SW 1271 (cell line): ENCODE measurements at places on chromosomes 6 and 20.

- DNase-seq = no peak
These were observed 35.5 kb upstream of the MAFB start for GRCh38 chr20:40724566-40724965.

DNA sequence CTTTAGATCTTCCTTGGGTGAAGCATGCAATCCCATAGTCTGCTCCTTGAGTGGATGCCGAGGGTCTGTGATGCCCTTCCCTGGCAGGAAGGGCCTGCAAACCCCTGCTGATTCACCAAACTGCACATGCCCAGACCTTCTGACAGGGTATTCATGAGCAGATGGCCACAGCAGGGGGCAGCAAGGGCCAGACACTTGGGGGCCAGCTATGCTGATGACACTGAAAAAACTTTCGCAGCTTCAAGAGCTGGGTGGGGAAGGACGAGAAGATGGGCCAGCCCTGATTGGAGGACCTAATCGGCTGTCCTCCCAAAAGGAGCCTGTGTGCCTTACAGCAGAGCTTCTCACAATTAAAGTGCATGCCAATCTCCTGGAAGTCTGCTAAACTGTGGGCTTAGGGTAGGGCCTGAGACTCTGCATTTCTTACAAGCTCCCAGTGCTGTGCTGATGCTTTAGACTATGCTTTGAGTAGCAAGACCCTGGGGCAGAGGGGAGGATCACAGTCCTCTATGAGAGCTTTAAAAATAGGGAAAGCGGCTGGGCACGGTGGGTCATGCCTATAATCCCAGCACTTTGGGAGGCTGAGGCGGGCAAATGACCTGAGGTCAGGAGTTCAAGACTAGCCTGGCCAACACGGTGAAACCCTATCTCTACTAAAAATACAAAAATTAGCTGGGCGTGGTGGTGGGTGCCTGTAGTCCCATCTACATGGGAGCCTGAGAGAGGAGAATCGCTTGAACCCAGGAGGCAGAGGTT is 15.2 kb upstream of the GDAP1L1 start:
- DNase-seq = no peak

- DNase-seq = no peak
These were observed 155.7 kb upstream of the CDYL start for GRCh38 chr6:4620284-4621151.

DNA sequence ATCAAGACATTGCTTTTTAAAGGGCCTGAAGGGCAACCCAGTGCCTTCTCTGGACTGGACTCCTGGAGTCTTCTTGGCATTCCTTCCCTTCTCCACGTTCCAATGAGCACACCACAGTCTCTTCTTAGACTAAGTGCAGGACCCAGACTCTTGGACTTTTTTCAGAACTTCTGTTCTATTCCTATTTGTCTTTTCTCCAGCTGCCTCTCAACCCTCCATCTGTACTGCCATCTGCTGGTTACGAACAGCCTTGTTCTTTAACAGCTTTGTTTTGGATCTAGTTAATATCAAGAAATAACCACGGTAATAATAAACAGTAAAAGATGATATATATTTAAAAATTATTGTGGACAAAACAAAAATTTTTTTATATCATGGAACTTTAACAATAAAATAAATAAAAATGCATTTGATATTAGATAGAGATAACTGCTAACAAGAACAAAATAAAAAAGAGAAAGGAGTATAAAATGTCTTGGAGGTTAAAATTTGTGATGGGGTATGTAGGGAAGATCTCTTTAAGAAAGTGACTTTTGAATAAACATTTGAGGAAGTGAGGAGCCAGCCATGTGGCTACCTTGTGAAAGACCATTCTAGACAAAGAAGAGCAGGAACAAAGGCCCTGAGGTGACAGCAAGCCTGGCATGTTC is 105.1 kb upstream of the HCRTR2 start:
- DNase-seq = no peak

DNA sequence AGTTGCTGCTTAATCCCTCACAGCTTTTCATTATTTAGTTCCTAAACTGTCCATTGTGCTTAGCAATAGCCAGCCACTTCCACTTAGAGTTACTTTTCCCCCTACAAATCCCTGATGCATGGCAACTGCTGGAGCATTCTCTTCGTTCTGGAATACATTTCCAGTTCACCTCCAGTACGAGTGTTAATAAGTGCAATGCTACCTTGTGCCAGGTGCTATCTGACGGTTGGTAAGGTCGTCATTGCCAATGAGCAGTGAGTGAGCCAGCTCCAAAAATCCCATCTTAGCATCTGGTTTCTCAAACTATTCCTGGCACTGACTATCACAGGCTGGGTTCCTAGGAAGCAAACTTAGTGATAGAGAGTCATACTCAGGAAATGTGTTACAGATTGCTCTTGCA is 114.1 kb upstream of the ADGRF1 start:
- no peak for DNase-seq

GRCh38 chr6:109139109-109139508 is 43.8 kb downstream of the CEP57L1 start:
- DNase-seq = peak; percentile 23

GRCh38 chr6:53874964-53875363 is 80.2 kb downstream of the LRRC1 start:
- no peak for DNase-seq

- no peak for DNase-seq
These were observed 4.5 kb downstream of the MRPL14 start for GRCh38 chr6:44122801-44123200.

DNA sequence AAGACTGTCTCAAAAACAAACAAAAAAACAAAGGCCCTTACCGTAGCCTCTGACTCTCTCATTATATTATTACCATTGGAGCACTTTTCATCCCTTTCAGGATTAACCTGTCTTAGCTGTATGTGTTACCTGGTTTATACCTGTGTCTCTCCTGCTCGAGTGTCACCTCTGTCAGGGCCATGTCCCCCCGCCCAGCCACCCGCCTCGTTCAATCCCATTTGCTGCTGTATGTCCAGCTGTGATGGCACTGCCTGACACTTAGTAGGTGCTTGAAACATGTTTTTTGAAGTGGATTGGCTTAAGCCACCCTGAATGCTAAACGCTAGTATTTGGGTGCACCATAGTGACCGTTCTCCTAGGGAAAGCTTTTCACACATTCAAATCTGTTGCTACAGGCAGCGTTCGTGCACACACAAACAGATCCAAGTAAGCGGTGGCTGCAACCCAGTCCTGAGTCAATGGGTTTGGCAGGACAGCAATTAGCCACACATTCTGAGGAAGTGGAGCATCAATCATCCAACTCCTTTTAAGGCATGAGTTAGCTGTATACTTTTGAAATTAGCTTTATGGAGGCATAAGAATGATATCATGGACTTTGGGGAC is 98.9 kb upstream of the ZNF217 start:
- DNase-seq = no peak

DNA sequence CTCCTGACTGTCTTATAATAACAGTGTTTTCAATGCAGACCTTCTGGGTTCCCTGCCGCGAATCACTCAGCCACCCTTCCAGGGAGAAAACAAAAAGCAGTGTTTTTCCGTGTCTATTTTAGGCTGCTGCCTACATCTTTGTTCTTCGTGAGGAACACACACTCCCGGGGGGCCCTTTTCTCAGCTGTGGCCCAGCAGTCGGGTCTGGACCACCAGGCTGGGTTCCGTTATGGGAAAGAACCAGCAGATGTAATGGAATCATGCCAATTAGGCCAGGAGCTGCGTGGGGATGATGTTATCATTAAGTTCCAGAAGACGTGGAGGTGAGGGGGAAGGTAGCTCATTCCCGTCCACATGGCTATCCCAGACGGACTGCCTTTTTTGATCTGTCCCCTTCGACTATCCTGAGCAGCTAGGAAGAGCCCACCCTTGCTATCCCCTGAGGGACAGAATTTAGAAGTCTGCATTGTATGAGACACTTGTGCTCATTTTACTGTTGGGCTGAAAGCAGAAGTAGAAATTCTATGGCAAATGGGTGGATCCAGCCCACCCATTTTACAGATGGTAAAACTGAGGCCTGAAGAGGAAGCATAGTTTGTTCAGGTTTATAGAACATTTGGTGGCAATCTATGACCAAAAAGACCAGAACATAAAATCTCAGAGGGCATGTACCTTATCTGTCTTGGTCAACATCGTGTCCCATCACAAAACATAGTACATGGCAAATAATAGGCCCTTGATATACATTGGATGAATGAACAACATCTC is 54.5 kb downstream of the KCNB1 start:
- no peak for DNase-seq

DNA sequence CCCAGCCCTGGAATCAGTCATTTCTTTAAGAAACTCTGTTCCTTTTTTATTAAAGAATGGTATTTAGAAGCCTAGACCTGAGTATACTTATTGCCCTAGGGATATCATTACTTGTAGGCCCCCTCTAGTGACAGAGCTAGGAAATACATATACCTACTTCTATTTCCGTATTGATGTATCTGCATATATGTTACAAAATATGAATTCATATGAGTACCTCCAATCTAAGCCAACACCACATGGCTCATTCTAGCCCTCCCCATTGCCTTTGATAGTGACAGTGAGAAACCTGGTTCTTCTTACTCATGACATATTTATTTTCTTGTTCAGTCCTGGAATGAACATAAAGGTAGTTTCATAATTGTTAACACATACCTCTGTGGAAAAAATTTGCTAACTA is 137.2 kb downstream of the FARS2 start:
- DNase-seq = peak; percentile 61

GRCh38 chr6:11722805-11723631 is 55.6 kb downstream of the ADTRP start:
- no peak for DNase-seq

GRCh38 chr6:88683734-88684133 is 279.7 kb downstream of the RNGTT start:
- no peak for DNase-seq

DNA sequence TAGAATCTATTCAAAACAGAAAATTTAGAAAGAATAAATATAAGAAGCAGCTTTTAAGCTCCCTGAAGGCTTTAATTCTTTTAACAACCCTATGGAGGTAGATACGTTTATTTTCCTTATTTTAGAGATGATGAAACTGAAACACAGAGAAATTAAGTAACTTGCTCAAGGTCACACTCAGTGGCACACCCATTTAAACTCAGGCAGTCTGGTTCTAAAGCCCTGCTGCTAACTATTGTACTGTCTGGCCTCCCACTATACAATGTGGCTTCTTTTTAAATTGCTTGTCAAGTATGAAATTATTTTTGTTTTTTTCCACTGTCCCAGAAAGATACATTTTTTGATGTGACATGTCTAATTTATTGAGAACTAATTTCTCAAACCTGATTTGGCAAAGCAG is 55.7 kb downstream of the FAM217A start:
- no peak for DNase-seq

GRCh38 chr20:13858439-13858838 is 73.6 kb downstream of the NDUFAF5 start:
- DNase-seq = no peak

DNA sequence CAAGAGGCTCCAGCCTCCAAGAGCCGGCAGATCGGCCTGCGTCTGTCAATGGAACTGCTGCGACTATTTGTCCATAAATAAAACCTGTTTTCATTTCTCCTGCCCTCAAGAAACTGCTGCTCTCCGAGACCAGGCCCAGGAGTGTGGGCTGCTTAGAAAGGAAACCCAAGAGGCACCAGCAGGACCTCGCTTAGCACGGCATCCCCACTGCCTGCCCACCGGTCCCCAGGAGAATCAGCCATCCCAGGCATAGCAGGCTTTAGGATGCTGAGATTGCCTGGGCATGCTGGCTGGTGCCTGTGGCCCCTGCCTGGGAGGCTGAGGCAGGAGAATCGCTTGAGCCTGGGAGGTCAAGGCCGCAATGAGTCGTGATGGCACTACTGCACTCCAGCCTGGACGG is 17.6 kb downstream of the NTSR1 start:
- no peak for DNase-seq

GRCh38 chr6:115843945-115844344 is 216.7 kb downstream of the FRK start:
- no peak for DNase-seq

- DNase-seq = no peak
These were observed 24.7 kb downstream of the TRAF3IP2 start for GRCh38 chr6:111580826-111581505.

GRCh38 chr20:4585104-4585753 is 136.5 kb upstream of the PRND start:
- DNase-seq = no peak

- DNase-seq = no peak
These were observed 71.8 kb upstream of the KHDRBS2 start for GRCh38 chr6:62357835-62358234.

DNA sequence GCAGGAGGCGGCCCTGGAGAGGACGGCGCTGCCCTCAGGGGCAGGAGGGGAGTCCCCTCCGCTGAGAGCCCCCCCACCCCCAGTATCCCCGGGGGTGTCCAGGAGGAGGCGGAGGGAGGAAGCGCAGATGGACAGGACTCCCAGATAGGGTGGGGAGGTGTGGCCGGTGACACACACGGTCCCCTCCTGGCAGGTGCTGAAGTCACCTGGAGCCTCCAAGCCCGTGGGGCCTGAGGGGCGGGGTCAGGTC is 1.4 kb downstream of the STMN3 start:
- no peak for DNase-seq

DNA sequence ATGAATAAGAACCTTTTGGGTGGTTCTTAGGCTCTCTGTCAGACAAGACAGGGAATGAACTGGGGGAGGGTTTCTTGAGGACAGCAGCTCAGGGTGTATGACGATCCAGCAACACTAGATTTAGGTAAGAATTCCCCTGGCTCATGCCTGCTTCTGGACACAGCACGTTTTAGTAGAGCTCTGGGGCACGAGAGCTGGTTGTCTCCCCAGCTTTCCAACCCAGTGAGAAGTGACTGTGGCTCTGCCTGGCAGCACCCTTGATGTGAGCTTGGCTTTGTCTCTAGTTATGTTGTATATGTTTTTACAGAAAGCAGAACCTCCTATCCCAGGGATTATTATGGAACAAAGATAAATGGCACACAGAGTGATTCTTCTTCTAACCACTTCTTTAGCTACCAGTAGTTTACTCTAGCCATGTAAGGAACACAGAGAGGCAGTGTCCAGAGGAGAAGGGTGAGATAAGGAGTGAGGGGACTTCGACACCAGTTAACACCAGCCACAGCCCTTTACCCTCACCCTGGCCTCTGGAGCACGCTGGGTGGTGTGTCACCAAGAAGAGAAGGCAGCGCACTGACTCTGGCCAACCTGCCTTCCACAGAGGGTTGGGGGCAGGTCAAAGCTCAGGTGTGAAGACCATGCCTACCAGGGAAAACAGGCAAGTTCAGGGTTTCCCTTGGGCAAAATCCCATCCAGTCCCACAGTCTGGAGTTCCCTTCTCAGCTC is 3.9 kb downstream of the APOBEC2 start:
- DNase-seq = no peak

DNA sequence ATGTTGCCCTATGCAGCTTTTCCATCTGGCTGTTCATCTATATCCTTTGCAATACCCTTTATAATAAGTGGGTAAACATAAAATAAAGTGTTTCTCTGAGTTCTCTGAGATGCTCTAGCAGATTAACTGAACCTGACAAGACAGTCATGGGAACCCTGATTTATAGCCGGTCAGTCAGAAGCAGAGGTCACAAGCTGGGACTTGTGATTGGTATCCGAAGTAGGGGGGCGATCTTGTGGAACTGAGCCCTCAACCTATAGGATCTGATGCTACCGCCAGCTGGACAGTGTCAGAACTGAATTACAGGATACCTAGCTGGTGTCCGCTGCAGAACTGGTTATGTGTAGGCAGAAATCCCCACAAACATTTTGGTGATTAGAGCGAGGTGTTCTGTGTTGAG is 39.0 kb downstream of the SLC17A5 start:
- no peak for DNase-seq
